ENCODE measurements at places on chromosomes 11 and 22. TPM values are rescaled to one million over a fixed set of nuclear protein-coding genes. Genes with fewer than 3 reads are reported as not detected.

DNA sequence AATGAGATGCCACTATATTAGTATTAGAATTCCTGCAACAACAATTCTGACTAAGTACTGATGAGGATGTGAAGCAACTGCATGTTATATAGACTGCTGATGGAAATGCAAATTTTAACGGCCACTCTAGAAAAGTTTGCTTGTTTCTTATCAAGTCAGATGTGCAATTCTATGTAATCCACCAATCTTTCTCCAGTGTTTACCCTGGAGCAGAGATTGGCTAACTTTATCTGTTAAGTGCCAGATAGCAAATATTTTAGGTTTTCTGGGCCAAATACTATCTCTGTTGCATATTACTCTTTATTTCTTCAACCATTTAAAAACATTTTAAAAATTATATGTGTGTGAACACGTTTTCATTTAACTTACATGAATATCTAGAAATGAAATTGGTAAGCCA, 586.9 kb downstream of the FAM181B start:
- no peak for DNase-seq
- H3K36me3 ChIP-seq, result no peaks in the 10 kb centered on the region
- no peak overlapping the region for H3K27ac ChIP-seq
- H3K27me3 ChIP-seq, result no peaks in the 10 kb centered on the region

- no peaks in the 10 kb centered on the region for H3K36me3 ChIP-seq
- DNase-seq, result no peak
- H3K4me3 ChIP-seq, result no peak overlapping the region
- H3K4me1 ChIP-seq, result no peaks in the 10 kb centered on the region
- no peak overlapping the region for H3K27ac ChIP-seq
- H3K27me3 ChIP-seq, result peaks cover 10% of the 10 kb centered on the region
These were observed 82.2 kb downstream of the RPS6KA4 start for GRCh38 chr11:64441127-64441526.

DNA sequence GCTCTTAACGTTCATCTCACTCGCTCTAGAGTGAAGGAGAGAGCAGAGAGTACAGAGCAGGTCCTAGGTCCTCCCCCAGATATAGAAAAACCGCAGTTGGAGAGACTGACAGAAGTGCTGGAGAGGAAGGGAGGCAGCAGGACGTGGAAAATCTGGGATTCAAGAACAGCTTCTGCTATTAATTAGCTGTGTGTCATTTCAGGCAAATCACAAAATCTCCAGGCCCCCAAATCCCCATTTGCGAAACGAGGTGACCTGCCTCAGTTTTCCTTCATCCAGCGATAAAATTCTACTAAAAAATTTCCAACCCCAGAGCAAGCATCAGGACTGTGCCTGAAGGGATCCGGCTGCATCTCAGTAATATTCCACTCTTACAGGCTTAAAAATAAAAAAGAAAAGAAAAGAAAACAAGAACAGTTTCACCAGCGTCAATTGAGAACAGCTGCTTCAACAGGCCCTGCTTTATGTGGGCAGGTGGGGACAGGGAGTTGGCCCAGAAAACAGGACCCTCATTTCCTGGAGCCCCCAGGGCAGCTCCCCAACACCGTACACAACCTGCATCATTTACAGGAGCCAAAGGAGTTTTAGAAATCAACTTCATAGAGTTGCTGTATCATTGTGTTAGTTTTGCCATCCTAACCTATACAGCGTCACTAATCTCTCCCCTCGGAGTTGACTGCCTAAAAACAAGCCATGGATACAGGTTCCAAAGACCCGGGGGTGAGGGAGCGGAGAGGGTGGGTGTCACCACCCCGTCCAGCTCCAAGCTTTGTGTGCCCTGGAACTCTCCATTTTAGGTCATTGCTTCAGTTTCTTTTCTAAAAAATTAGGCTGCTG, 2.3 kb upstream of the MALAT1 start:
- peak overlapping the region; percentile 100 for H3K27ac ChIP-seq
- no peaks in the 10 kb centered on the region for H3K27me3 ChIP-seq
- H3K36me3 ChIP-seq, result peaks cover 4% of the 10 kb centered on the region
- peaks cover 36% of the 10 kb centered on the region for H3K4me1 ChIP-seq
- peak overlapping the region; percentile 62 for H3K4me3 ChIP-seq
- peak; percentile 48 for DNase-seq

DNA sequence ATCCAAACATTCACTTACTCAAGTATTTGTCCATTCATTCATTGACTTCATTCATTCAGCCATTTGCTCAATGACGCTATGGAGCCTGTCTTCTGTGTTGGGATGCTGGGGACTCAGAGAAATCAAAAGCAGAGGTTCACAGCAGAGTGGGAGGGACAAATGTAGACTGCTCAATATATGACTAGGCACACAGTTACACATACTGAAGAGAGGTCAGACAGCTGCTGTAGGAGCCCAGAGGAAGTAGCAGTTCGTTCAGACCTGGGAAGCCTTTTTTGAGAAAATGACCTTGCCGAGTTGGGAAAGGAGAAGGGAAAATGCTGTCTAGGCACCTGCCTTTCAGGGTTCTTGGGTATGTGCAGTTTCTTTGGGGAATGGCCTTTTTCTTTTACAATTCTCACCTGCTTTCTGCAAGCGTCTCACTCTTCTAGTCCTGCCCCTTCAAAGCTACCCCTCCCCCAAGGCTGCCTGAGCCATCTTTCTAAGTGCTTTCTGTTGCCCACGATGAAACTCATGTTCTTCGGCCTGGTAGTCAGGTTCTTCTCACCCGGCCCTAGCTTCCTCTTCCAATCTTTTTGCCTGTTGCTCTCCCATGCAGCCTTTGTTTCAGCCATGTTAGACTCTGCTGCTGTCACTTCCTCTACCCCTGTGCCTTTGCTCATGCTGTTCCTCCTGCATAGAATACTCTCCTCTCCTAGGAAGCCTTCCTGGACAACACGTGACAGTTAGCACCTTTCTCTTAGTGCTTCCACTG, 4.2 kb upstream of the UVRAG start:
- no peak for DNase-seq
- peaks cover 2% of the 10 kb centered on the region for H3K27me3 ChIP-seq
- H3K27ac ChIP-seq, result no peak overlapping the region
- no peaks in the 10 kb centered on the region for H3K36me3 ChIP-seq
- H3K4me3 ChIP-seq, result no peak overlapping the region
- peaks cover 4% of the 10 kb centered on the region for H3K4me1 ChIP-seq

LMO2 gene
- 0.51 TPM for total RNA-seq

GAB4 gene
- not detected for total RNA-seq

MB gene
- total RNA-seq, result not detected

Measured in fibroblast of lung (primary cell).